ENCODE measurements at places on chromosomes 6 and 20.

DNA sequence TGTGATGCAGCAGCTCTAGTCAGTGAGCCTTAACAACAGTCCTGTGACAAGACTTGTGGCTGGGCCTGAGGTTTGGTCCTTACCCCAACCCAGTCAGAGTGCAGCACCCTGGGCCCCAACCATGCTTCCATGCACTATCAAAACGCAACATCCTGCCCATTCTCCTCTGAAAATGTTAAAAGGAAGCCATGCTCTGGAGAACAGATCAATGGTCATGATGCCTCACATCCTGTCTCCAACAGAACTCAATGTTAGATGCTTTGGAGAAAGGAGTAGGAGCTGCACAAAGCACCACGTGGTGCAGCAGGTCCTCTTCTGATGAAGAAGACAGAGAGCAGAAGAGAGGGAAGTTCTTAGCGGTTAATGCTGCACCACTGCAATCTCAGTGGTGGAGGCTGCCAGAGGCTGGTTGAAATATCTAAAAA is 41.9 kb downstream of the TRAM2 start:
- no peak for DNase-seq

DNA sequence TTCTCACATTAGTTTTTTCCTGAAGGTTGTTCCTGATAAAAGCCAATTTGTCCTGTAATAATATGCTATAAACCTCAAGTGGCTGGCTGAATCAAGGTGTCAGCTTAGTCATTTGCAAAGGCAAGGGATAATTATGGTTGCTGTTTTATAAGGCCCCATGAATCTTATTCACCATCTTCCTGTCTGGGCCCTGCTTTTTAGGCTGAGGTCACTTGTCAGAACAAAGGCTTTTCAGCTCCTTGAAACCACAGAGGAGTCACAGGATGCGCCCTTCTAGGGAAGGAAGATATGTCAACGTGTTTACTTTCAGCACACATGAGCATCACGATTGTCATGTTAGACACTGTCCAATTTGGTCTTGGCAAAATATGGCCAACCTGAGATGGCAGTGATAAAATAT is 64.8 kb upstream of the NAA20 start:
- no peak for DNase-seq

DNA sequence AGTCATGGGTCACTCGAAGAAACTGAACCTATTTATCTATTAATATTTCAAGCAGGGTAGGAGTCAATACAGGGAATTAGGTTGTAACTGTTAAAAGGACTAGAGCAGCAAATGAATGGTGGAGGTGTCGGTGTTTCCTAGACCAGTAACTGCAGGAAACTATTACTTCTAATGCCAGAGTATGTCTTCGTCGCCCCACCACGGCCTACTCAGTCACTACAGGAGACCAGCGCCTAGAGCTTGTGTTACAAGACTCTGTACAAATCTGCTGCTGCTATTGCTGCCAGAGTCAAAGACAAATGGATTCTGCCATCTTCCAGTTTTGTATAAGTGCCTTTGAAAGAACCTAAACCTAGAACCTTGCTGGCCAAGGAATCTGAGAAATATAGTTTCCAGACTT is 343.9 kb downstream of the SOX4 start:
- no peak for DNase-seq

- DNase-seq, result no peak
Observed at GRCh38 chr6:39685938-39686337, 39.3 kb downstream of the KIF6 start.

GRCh38 chr20:62771396-62772102 is 24.7 kb upstream of the MRGBP start:
- no peak for DNase-seq

GRCh38 chr6:29426654-29427053 is 11.9 kb downstream of the OR12D1 start:
- DNase-seq, result no peak

DNA sequence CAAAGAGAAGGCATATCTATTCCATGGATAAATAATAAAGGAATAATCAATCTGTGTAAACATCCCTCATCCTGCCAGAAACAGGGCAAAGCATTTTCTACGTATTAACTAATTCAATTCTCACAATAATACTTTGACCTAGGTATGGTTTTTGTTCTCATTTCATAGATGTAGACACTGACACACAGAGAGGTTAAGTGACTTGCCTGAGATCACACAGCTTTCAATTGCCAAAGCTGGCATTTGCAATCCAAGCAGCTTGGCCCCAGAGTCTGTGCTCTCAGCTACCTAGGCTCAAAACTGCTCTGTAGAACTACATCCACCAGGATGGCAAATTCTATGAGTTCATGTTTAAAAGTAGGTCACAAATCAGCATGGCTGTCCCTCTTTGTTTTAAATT is 124.9 kb downstream of the BMP7 start:
- DNase-seq, result no peak

DNA sequence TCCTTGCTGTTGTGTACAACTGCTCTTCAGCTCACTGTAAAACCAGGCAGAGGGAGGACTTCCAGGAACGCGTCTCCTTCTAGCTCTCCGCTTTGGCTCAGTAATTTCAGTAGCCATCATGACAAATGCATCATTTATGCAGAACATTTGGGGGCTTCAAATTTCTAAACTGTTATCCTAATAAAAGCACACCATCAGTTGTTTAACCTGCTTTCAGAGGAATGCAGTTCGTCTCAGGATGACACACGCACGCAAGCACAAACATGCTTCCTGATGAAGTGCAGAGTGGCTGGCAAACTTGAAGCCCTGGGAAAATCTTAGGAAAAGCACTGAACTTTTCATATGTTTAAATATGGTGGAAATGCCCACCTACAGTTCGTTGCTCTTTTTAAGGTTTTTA is 24.4 kb downstream of the SLC22A23 start:
- no peak for DNase-seq

DNA sequence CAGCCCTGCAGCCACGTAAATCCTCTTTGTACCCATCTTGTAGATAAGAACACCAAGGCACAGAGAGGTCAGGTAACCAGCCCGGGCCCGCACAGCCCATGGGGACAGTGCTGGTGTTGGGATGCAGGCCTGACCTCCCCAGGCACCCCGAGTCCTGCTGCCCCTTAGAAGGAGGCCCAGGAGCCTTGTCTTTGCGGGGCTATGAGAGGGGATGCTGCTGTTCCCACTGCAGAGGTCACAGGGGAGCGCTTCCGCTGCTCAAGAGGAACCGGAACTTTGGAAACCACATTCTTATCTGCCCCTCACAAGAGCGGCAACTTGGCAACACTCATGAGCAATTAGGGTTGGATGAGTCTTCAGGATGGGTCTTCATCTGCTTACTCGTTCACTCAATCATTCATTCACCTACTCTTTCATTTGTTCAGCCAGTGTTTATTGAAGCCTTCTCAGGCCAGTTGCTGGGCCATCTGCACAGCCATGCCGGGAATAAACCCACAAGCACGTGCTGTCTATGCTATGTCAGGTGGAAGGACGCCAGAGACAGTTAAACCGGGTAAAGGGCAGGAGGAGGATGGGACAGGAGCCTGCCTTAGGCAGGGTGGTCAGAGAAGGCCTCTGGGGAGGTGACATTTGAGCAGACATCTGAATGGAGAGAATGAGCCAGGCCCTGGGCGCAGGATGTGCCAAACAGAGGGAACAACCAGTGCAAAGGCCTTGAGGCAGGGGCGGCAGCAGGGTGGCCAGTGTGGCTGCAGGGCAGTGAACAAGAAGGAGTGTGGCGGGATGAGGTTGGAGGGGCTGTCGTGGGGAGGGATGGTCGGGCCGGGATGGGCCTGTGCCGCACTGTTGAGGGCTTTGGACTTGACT is 60.8 kb downstream of the RBM38 start:
- DNase-seq, result no peak

- no peak for DNase-seq
Observed at GRCh38 chr20:56773749-56774148, 144.6 kb downstream of the TFAP2C start.

DNA sequence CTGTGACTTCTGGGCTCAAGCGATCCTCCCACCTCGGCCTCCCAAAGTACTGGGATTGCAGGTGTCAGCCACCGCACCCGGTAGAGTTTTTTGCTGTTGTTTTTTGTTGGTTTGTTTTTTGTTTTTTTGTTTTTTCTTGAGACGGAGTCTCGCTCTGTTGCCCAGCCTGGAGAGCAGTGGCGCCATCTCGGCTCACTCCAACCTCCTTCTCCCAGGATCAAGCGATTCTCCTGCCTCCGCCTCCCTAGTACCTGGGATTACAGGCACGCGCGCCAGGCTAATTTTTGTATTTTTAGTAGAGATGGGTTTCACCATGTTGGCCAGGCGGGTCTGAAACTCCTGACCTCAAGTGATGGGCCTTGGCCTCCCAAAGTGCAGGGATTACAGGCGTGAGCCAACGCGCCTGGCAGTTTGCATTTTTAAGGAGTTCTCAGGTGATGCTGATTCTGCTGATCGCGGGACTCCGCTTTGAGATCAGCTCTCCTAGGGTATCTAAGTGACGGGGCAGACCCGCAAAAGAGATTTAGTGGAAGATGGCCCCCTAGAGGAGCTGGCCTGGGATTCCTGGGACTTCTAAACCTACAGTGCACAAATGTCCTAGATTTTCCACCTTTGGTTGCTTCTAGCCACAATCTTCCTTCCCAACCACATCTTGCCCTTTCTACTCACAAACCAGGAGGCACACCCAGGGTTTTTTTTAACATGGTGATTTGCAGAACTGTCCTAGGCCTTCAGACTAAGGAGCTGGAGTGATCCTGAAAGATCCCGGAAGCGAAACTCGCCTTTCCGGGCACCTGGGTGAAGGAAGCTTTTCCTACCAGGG is 45.2 kb downstream of the DPPA5 start:
- DNase-seq, result no peak

- no peak for DNase-seq
Observed at GRCh38 chr6:127302728-127303660, 36.3 kb downstream of the RNF146 start.

- no peak for DNase-seq
Observed at GRCh38 chr6:78631976-78632375, 235.4 kb upstream of the IRAK1BP1 start.

DNA sequence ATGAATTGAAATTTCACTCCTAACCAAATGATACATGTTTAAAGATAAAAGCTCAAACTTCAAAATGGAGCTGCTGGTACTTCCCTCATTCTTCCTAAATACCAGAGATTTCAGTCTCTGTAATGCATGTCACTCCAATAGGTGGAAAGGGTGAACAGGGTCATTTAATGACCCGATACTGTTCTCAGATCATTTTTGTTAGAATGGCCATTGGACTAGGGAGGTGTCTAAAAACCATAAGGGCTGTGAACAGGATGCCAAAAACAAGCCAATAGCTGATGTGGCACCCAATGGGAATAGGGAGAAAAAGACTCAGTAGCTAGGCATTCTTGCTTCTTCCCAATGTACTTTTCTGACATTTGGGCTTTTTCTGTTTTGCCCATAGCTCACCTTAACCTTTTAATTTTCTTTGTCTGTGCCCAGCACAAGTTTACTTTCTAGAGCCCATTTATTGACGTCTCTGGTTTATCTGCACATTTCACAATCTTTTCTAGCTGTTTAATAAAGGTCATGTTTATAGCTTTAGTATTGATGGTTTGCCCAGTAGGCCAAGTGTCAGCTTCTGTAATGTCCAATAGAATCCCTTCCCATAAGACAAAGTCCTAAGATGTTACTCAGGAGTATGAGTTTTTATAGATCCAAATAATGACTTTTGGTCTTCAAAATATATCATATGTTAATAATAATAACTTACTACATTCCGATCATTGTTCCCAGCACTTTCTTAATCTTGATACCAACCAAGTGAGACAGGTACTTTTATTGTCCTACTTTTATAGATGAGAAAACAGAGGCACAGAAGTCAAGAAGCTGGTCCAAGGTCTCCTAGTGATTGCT is 24.3 kb upstream of the FLRT3 start:
- DNase-seq, result no peak

DNA sequence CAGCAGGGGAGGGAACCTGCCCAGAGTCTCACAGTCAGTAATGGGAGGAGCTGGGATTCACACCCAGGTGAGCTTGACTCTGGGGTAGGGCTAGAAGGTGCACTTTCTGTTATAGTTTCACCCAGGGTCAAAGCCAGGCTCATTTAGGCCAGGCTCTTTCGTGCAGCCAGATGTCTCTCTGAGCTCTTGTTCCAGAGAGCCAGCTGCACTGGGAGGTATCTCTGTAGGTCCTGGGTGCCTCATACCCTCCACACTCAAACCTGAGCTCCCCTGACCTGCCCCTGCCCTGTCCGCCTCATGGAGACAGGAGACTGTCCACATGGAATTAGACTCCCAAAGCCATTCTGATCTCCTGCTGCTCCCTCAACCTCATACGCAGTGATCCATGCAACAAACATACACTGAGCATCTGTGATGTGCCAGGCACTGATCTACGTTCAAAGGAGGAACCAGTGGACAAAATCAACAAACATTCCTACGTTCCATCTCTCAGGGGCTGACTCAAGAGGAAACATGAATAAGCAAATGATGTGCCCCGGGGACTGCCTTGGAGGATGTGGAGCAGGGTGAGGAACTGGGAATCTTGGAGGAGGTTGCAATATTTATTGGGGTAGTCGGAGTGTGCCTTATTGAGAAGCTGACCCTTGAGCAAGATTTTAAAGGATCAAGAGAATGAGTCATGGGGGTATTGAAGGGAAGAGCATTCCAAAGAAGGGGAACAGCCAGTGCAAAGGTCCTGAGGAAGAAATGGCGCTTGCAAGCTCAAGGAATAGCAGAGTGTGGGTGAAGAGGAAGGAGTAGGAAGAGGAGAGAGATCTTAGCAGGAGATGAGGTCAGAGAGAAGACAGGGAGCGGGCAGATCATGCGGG is 71.3 kb upstream of the TOX2 start:
- no peak for DNase-seq

DNA sequence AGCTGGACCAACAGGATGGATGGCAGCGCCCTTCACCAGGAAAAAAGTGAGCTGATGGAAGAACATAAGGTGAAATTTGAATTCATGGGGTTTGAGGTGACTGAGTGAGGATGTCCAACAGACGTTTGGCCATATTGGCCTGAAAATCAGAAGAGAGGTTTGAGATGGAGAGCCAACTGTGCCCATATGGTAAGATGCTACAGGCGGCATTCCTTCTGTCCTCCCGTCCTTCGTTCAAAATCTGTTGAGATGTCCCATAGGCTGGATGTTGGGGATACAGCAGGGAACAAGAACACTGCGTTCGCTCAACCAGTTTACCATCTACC is 468 bp upstream of the CMTR1 start:
- no peak for DNase-seq

DNA sequence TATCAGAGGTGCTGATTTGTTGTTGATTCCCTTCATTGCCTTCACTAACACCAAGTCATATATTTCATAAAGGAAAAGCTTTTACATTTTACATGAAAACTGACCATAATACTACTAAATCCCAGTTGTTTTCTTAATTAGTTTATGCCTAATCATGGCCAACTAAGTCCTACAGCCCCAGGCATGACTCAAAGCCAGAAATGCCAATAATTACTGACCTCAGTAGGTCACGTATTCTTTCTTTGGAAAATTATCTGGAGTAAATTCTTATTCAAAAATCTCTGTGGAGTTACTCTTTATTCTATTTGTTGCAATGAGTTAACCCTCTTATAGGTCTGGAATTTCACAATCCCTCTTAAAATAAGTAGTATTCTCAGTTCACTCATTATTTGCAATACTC is 13.5 kb upstream of the MYB start:
- DNase-seq, result no peak

GRCh38 chr20:61300293-61300692 is 48.2 kb downstream of the CDH4 start:
- DNase-seq, result no peak

GRCh38 chr20:1460275-1460674 is 6.4 kb downstream of the NSFL1C start:
- no peak for DNase-seq

- DNase-seq, result no peak
Observed at GRCh38 chr6:147065786-147066185, 138.4 kb upstream of the STXBP5 start.

GRCh38 chr6:160226118-160226591 is 32.5 kb downstream of the SLC22A2 start:
- DNase-seq, result no peak

GRCh38 chr6:133688705-133689492 is 200.0 kb upstream of the TCF21 start:
- no peak for DNase-seq

Measured in esophagus squamous epithelium (tissue), 5 donors.